ENCODE measurements at places on chromosomes 6 and 20. TPM values are rescaled to one million over a fixed set of nuclear protein-coding genes. Genes with fewer than 3 reads are reported as not detected.

DNA sequence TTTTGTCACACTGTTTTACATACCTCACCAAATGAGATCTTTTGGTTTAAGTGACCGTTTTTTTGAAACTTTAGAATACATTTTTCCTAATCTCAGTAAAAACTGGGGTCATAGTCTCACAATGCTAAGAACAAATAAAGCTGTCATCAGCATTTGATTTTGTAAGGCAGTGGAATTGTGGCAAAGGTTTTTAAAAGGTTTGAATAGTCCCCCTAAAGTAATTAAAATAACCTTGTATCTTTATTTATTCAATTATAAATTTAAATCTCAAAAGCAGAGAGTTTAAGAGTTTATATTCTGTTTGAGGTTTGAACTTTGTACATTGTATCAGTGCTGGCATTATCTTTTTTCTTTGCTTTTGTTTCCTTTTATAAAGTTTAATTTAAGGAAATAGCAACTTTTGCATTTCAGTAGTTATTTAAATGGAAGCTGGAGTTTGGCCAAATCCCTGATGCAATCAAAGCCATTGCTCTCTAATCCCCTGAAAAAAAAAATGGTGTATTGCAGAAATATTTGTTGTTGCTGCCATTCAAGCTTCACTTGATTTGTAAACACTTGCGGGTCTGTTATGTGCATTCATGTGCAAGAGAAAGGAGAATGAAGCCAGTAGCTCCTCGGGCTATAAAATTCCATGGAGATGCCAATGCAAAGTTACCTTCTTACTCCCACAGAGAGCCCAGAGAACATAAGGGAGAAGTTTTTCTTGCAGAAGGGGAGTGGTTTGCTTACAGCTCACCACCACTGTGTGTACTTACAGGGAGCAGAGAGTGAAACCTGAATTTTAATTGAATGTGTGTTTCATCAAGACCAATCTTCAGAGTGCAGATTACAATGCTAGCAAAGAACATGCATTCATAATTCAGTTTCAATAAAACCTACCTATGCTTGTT lies 391.8 kb downstream of the ARHGAP18 start:
- DNase-seq: no peak

DNA sequence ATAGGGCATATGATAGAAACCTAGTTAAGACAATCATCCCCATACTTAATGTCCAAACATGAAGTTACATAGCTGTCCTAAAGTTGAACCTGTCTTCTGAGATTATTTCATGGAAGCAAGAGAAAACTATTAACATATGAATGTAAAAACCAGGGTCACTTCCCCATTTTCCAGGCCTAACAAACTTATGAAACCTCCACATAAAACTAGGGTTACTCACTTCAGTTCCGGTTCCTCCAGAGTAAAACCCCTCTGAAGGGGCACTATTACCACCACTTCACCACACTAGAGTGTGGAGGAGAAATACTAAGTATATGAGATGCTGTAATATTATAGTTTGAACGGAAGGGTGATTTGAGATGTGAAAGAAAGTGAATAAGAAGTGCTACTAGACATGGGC lies 14.9 kb downstream of the PRKN start:
- no peak for DNase-seq

GRCh38 chr6:56727097-56727850 lies 84.6 kb upstream of the DST start:
- no peak for DNase-seq

GRCh38 chr6:56853541-56853940 lies 101.4 kb upstream of the BEND6 start:
- DNase-seq: no peak

DNA sequence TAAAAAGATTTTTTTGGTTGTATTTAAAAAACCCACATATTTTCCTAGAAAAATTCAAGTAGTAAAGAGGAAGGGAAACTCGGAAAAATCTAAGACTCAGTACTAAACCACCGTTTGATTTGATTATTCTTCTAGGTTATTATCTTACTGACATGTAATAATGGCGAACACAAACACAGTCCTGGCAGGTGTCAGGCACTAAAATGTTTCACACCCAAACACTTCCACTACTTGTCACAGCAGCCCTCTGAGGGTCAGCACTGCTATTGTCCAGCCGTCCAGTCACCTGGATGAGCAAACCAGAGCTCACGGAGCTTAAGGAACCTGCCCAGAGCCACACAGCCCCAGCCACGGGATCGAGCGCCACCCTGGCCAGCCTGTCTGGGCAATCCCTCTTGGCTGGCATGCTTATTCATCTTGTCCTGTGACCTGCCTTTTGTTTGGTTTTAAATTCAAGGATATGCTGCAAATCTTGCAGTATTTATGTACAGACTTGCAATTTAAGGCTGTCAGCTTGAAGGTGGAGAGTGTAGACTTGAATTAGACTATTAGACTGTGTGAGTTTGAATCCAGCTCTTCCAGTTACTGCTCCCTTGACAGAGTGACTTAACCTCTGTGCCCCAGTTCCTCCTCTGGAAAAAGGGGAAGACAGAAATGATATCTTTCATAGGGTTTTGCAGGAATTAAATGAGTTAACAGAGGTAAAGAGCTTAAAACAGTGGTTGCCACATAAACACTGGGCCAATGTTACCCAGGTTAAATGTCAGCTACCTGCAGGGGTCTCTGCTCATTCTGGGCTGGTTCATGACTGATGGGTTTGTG lies 82.2 kb downstream of the CDYL start:
- no peak for DNase-seq

GRCh38 chr6:44935693-44936300 lies 392.3 kb upstream of the RUNX2 start:
- DNase-seq: no peak

GRCh38 chr20:38266426-38266825 lies 5.9 kb upstream of the KIAA1755 start:
- no peak for DNase-seq

GRCh38 chr6:3755637-3756545 lies 4.4 kb upstream of the PXDC1 start:
- DNase-seq: no peak

GRCh38 chr6:30810813-30811339 lies 66.5 kb upstream of the IER3 start:
- no peak for DNase-seq

DNA sequence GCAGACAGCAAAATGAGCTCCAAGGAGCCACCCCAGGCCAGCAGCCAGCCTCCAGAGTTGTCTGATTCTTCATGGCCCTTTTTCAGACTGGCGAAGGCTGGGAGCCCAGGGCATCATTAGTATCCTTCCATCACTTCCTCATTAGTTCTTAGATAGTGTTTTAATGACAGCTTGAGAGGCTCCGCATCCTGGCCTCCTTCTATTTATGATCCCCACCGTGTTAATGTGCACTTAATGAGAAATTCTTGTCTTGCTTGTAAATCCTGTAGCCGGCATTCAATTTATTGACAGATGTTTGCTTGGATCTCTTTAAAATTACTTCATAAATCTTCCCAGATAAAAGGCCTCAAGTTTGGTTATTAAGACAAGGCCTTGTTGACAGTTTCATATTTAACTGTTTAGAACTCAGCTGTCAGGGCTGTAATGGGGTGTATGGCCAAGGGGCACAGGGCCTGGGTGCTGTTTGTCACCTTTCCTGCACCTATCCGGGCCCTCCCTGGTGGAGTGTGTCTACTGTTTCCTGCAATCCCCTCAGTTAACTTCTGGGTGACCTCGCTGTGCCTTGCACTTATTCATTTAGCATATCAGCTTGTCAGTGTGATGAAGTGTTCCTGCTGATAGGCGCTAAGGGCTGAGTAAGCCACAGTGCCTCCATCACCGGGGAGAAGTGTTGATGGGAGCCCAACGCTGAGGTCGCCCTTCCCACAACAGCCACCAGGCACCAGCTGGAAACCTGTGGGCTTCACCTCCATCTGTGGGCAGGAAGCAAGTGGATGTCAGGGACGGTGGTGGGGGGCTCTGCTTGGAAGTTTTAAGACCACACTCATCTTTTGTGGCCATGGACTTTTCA lies 169.3 kb downstream of the TSHZ2 start:
- DNase-seq: no peak

- no peak for DNase-seq
Observed at GRCh38 chr6:20817806-20818320, 283.6 kb downstream of the CDKAL1 start.

GRCh38 chr6:3912361-3913076 lies 63.3 kb downstream of the FAM50B start:
- no peak for DNase-seq

DNA sequence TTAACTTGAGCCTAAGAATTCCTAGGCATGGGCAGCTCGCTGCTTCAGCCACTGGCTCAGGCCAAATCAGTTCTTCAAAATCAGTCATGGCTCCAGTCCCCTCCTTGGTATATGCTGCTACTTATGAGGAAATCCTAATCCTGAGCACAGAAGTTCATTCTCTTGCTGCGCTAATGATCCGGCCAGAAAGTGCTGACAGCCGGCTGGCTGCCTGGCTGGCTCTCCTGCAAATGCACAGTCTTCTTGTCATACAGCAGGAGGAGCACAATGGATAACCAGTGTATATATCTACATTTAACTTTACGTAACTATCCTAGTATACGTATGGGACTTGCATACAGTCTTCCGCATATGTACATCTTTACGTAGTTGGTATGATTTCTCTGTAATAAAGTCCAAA lies 500.8 kb downstream of the PRKN start:
- DNase-seq: no peak

GRCh38 chr6:46376562-46377061 lies 114.6 kb downstream of the RCAN2 start:
- DNase-seq: no peak

DNA sequence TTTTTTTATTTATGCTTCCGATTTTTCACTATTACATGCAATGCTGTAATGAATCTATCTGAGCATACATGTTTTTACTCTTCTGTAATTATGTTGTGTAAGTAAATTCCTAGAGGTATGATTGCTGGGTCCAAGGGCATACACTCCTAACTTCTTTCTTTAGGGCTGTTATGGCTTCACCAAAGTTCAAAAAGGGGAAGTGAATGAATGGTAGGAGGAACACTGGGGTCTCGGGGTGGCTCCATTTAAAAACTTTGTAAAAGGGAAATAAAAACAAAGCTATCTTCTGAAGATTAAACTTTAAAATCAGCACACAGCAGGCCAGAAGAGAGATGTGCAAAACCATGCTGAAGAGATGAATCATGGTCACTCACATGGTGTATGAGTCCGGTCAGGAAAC lies 289.1 kb upstream of the SUPT3H start:
- no peak for DNase-seq

GRCh38 chr6:75791881-75792280 lies 42.8 kb downstream of the MYO6 start:
- DNase-seq: no peak

- DNase-seq: no peak
Observed at GRCh38 chr6:138795809-138796603, at the start of gene ECT2L. TSS of gene ECT2L (plus strand) at chr6:138796087. CDS start at chr6:138813275, 17,188 bp downstream.

GRCh38 chr6:40398034-40398691 lies 189.0 kb downstream of the LRFN2 start:
- DNase-seq: no peak

- no peak for DNase-seq
Observed at GRCh38 chr6:33621711-33622388, 728 bp downstream of the ITPR3 start.

DNA sequence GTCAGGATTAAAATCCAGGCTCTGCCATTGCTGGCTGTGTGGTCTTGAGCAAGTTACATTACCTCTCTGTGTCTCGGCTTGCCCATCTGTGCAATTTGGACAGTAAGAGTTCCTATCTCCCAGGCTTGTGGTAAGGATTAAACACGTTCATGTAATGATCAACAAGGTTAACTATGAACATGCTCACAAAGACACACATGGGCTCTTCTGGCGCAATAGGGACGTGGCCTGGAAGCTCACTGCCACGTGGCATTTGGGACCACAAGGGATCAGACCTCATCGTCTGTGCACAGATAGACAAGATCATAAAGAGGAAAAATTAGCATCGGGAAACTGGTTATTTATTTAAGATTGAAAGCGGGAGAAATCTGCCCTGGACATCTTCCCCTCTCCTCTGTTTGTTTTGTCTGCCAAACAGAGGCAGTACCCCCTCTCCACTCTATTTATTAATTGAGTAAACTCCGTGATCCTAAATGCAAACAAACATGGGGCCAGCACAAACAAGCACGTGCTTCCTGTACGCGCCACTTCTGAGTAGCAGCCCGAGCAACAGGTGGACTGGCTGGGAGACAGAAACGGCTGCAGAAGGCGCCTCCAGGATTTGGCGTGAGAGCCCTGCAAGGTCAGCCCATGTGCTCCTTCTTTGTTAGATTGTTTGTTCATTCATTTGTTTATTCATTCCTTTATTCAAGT lies 95.0 kb downstream of the CDH26 start:
- DNase-seq: no peak

DNA sequence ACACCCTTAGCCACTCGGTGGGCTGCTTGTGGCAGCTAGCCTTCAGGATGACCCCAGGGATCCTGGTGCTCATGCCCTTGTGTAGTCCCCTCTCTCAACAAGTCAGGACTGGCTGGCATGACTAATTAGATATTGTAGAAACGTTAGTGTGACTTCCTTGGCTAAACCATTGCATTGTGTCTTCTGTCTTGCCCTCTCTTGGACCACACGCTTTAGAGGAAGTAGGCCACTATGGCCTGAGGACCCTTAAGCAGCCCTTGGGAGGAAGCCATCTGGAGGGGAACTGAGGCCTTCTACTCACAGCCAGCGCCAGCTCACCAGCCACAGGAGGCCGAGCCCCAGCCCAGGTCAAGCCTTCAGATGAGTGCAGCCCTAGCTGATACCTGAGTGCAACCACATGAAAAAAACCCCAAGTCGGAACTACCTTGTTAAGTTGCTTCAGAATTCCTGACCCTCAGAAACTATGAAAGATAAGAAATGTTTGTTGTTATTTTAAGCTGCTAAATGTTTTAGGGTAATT lies 10.1 kb downstream of the ANGPT4 start:
- DNase-seq: no peak

PSORS1C2 gene
- total RNA-seq: not detected

CRISP3 gene
- not detected for total RNA-seq

ADGB gene
- total RNA-seq: not detected

BIRC7 gene
- total RNA-seq: not detected

TCP11 gene
- not detected for total RNA-seq

DNMT3B gene
- total RNA-seq: 2.2 TPM

ARG1 gene
- total RNA-seq: not detected

EEF1A2 gene
- total RNA-seq: 6.1 TPM

ALDH5A1 gene
- total RNA-seq: 2.3 TPM

PRKN gene
- total RNA-seq: not detected

FAM83C gene
- 0.10 TPM for total RNA-seq

ACTL10 gene
- 1.7 TPM for total RNA-seq

VIP gene
- not detected for total RNA-seq

SH3BGRL2 gene
- not detected for total RNA-seq

SLC17A9 gene
- 100 TPM for total RNA-seq

RGS17 gene
- total RNA-seq: 0.45 TPM

CCDC170 gene
- not detected for total RNA-seq

HLA-A gene
- 1,618 TPM for total RNA-seq
